ENCODE measurements at places on chromosomes 6 and 20.

- no peak for DNase-seq
Measured at GRCh38 chr6:150276168-150276936, 92.5 kb upstream of the IYD start.

DNA sequence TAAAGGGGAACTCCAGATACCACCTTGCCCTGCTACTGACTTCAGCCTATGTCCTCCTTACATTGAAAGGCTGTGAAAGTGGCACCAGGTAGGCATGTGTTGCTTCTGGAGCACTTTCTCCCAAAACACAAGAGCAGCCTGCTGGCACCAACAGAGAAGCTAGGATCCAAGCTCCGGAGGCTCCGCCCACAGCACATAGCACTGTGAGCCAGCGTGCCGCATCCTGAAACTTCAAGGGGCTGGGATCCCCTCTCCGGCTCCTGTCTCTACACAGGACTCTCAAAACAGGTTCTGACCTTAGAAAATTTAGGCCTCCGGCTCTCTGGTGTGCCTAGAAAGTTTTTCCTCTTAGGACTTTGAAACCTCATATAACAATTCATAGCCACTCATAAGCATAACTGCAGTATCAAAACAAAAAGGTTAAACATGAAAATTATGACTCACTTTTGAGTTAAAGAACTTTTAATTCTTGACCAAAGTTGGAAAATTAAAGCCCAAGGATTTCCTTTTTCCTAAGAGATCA lies 41.1 kb downstream of the EZR start:
- no peak for DNase-seq

DNA sequence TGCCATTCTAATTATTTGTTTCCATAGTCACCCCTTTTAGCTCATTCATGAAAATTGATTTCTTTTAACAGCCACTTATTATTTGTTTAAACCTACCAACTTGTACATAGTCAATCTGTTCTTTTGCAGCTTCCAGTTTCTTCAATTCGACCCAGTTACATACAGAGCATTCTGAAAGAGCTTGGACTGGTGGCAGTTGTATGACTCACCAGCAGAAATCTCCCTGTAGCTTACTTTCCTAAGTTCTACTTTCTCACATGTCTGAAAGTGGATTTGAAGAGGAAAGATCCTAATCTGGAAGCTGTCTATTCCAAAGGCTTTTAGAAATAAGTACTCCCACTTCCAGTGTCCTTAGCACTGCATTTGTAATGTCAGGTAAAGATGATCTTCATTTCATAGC lies 447.9 kb downstream of the HTR1B start:
- DNase-seq = no peak

- DNase-seq = no peak
Measured at GRCh38 chr6:130670142-130670541, 157.1 kb upstream of the SMLR1 start.

- no peak for DNase-seq
Measured at GRCh38 chr6:7166410-7167293, 58.9 kb downstream of the RREB1 start.

DNA sequence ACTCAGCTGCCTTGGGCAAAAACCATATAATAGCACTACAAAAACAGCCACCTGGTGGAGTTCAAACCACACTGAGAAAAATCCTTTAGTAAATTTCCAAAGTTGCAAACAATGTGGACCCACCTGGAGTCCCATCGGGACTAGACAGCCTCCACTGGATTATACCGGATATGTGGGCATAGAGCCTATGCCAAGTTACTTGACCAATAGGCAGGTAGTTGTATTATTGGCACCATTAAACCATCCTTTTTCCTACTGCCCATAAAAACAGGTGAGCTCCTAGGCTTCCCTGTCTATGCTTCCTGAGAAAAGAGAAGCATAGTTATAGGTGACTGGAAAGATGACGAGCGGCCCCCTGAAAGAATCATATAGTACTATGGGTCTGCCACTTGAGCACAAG lies 51.7 kb upstream of the ADGRF4 start:
- no peak for DNase-seq

GRCh38 chr6:37019065-37019450 lies 13.6 kb downstream of the FGD2 start:
- DNase-seq = no peak

DNA sequence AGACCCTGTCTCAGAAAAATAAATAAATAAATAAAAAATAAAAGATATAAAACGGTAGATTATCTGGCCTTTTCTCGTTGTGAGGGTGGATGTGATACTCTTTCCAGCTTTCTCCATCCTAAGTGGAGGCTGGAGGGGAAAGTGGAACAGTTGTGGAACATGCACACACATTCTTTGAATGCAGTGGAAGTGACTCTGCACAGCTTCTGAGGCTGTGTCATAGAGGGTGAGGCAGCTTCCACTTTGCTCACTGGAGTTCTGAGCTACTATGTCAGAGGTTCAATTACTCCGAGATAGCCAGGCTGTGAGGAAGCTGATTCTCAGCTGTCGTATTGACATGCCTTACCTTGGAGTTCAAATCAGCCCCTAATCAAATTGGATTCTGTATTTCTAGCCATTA lies 82.2 kb downstream of the CHMP4B start:
- no peak for DNase-seq

DNA sequence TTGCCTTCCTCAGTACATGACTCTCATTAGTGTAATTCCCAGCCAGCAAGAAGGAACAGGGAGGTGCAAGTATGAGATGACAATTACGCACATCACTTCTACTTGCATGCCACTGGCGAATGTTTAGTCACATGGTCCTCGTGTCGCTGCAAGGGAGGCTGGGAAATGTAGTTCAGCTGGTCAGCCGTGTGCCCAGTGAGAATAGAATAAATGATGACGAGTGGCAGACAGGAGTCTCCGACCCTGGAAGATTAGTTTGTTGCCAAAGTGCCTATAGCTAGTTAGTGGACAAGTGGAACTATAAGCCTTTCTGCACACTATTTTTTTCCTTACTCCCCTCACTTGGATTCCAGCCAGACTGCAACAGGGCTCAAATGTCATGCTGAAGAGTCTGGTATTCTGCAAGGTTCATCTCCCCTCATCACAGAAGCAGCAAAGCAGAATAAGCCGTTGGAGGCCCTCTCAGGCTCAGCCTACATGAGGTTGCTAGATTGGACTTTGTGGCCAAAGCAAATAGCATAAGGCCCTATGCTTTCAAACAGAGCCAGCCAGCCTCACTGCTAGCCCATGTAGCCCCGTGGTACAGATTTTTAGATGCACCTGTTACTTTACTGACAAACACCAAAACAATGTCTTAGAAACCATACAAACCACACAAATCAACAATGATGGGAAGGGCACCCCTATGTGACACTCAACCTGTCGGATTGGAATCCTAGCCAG lies 9.7 kb downstream of the LINC00237 start:
- no peak for DNase-seq

DNA sequence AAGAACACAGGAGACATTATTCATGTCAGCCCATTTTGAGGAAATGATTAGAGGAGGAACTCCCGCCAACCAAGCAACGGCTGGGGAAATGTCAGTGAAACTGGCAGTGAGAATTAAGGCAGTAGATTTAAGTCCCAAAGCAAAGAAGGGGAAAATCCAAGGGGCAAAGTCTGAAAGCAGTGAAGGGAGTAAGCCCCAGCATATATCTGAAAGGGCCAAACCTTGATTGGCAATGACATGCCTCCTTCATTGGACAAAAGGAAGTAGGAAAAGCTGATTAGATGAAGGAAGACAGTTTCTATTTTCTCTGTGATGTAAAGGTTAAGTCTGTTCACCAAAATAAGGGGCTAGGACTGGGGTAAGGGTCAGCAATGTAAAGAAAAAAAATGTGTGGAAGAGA lies 190.3 kb downstream of the RNF144B start:
- no peak for DNase-seq

DNA sequence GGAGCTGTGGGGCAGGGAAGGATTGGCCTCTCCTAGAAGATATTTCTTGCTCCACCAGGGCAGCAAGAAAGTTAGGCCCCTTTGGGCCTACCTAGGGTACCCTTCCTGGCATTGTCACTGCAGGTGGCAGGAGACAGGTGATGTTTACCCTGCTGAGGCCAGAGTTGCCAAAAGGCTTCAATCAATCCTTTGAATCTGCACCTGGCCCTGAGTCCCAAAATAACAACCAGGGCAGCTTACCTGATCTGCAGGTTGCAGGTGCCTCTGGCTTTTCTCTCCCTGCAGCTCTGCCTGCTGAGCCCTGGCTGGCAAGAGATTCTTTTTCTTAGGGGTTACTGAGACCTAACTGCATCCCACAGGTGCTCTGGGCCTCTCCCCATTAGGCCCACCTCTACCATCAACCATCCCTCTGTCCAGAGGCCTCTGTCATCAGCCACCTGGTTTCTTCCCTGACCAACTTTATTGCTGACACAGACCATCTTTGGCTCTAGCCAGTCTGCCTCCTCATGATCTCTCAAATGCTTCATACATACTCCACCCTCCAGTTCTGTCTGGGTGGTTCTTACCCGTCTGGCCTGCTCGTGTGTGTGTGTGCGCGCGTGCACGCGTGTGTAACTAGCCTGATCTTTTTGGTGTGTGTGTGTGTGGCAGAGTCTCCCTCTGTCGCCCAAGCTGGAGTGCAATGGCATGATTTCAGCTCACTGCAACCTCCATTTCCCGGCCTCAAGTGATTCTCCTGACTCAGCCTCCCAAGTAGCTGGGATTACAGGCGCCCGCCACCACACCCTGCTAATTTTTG lies 13.7 kb downstream of the BCL2L1 start:
- DNase-seq = no peak

- DNase-seq = no peak
Measured at GRCh38 chr6:154241581-154241980, 115.0 kb downstream of the IPCEF1 start.

DNA sequence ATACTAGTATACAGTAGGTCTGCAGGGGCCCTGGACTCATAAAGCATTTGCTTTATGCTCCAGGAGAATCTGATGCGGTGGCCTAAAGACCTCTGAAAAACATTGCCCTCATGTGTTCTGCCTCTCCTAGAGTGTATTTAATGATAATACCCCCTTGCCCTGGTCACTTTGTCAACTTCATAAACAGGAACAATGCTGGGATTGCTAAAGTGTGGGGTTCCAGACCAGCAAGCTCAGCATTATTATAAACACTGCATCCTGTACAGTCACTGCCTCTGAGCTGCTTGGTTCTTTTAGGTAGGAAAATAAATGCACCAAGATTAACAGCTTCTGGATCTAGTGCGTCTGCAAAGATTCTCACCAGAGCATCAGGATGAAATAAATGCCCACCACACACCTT lies 12.2 kb downstream of the TREM1 start:
- no peak for DNase-seq

- DNase-seq = no peak
Measured at GRCh38 chr6:104601131-104601651, 258.5 kb downstream of the HACE1 start.

DNA sequence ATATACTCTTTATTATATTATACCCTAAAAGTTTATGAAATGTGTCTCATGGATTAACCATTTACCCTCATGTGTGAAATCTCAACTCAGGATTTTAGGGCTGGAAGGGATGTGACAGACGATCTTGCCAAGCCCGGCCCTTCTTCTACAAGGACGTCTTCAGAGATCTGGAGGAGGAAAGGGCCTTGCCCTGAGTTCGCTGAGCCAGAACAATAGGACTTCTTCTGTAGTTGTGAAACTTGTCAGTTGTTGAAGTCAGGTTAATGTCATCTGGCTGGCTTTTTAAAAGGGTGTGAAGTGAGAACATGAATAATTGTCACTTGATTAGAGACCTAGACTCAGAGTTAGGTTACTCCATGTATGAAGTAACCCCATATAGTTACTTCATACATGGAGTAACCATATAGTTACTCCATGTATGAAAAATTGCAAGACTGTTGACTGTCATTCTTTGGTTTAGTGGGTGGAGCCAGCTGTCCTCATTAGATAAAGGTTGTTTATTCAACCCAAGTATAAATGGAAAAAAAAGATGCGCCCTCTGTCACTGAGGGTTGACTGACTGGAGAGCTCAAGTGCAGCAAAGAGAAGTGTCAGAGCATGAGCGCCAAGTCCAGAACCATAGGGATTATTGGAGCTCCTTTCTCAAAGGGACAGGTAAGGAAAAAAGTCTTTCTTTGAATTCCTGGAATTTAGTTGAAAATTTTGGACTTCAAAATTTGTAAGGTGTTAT lies at the start of gene ARG1:
ARG1 (plus strand) TSS at position 541 of the 730 bp plus-strand sequence; CDS start at position 598, 57 bp downstream.
- DNase-seq = no peak

- no peak for DNase-seq
Measured at GRCh38 chr6:31118178-31118577, 2.1 kb downstream of the CDSN start.

- no peak for DNase-seq
Measured at GRCh38 chr6:12716298-12716916, at the start of gene PHACTR1. Gene PHACTR1, plus strand, starts transcription at chr6:12716767.

DNA sequence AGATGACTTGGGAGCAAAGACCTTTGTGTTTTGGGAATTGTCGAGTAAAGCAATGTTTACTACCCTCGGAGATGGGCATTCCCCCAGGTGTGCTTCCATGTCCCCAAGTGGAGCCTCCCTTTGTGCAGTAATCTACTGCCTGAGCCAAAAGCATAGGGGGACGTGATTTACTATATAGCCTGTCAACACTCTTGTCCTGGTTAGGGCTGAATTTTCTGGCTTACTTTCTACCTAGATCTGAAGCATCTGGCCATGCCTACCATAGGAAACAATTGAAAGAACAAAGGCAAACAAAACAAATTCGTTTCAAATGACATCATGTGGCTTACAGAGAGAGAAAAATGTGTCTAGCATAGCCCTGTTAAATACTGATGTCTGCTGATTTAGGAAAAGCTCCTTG lies 350.6 kb downstream of the SAMD5 start:
- no peak for DNase-seq

DNA sequence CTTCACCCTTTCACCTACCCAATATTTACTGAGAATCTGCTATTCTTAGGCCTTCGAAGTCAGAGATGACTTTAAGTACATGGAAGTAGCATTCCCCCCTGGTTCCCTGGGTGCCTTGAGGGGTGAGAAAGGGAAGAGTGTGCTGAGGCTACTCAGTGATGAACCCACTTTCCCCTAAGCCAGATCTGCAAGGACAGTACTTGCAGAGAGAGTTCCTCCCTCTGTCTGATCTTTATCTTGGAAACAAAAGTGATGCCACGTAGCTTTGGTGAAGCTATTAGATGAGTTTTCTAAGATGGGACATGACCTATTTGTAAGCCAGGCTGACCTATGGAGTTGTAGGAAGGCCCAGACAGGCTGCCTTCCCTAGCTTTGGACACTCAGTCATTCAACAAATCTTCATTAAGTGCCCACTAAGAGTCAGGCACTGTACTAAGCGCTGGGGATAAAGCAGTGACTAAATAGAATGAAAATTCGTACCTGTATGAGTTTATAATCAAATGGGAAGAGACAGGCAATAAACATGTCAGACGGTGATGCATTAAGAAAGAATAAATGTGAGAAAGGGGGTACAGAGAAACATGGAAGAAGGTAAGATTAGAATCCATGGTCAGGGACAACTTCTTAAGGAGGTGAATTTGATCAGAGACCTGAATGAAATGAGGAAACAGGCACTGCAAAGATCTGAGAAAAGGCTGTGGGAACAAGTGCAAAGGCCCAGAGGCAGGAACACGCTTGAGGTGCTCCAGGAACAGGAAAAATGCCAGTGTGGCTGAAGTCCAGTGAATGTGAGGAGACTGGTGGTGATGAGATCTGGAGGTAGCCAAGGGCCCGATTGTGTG lies 42.2 kb downstream of the BCL2L1 start:
- no peak for DNase-seq
